ENCODE measurements at places on chromosomes 3 and 15.
A peak's percentile ranks its signal among the peaks of the same experiment; 100 is the strongest.

GRCh38 chr3:130907966-130908365 is 14.1 kb downstream of the ATP2C1 start:
- no peak for DNase-seq

DNA sequence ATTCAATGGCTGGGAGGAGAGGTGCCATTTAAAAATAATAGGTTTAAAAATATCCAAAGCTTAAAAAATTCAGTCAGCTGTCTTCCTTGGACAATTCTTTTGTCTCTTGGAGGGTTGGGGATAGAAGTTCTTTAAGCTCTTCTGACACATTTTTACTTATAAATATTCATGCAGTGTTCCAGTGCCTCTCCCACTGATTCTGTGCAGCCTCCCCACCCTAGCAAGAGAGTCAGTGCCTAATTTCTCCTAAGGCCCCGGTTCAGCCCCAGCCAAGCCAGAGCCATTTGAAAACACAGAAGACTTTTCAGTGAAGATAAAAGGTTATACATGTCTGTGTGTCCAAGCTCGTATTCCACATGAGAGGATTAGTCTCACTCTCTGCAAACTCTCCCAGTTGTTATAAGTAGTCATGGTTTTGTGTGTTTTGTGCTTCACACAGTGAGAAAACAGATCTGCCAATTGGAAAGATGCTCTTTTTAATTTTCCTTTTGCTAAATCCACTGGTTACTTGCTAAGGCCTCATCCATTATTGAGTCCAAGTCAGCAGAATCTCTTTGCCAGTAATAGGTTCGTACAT is 141.3 kb downstream of the CD47 start:
- DNase-seq = no peak

GRCh38 chr15:47367726-47368390 is 349.4 kb upstream of the SEMA6D start:
- no peak for DNase-seq

DNA sequence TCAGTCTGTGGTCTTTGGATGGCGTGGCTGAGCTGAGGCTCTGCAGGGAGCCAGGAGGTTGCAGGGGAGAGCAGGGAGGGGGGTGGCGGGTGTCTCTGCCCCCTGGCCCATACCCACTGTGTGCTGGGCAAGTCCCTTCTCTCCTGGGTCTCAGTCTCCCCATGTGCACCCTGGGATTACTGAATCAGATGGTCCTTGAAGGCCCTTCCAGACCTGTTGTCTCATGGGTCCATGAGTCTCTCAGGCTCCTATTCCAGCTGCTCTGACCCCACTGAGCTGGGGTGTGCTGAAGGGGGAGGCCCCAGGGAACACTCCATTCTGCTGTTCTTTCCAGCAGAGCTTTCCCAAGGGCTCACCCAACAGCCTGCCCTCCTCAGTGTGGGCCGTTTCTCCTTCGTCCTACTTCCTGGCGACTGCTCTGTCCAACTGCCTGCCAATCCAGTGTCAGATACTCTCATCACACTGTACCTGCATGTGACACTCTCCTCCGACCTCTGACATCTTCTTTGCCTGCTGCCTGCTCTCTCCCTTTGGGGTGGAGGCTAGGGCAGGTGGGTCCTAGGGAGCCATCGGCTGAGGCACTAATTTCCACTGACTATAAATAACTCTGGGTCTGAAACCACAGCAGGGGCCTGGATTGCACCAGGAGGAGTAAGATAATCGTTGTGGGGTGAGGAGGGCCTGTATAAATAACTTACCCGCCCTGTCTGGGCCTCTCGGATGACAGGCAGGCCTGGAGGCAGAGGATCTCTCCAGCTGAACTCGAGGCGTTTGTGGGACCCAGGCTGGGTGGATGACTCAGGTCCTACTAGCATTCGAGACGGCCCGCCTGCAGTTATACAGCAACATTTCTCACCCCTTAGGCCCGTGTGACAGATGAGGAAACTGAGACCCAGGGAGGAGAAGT is 67.1 kb downstream of the ATP2B2 start:
- DNase-seq = no peak

DNA sequence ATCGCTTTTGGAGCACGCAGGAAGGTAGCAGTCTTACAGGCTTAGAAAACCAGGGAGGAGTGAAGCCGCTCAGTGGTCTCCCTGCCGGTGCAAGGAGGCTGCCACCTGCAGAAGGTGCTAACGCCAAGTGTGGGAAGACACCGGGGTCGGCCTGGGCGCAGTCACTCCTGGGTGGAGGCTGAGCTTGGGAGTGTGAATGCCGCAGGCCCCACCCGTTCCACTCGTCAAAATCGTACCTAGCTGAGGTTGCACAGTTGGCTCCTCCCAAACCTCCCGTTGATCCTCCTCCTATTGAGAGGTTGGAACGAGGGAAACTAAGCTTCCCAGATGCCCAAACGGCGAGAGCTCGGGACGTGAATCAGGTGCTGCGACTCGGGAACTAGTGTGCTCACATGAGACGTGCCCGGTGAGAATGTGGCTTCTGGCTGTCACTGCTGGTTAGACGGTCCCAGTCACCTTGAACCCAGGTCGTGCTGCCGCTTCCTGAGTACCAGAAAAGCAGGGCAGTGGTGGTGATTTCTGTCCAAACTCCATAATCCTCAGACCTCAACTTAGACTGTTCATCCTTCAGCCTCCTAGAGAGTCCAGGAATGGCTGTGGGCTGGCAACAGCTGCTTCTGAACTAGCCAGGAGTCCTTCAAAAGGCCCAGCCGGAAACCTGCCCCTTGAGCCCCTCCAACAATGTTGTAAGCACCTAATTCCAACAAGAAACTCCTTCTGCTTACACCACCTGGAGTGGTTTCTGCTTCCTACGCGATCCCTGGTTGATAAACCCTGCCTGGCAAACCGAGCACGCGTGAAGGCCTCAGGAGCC is 156.0 kb downstream of the XXYLT1 start:
- no peak for DNase-seq

DNA sequence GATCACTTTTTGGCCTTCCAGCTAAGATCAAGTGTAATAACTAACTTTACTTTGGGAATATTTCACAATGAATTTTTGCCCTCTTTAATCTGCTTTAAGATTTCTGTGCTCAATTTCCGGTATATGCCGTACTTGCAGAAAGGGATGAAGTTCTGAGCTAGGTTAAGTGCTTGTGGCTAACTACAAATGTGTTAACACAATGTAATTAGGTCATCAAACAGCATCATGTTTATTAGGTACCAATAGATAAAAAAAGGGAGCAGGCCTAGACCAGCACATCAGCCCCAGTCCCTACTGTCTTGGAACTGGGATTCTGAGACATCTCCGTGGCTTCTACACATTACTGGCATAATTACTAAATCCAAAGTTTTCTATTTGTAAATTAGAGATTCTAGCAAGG is 932.7 kb upstream of the CFAP20DC start:
- no peak for DNase-seq

GRCh38 chr3:29655015-29655747 is 374.3 kb downstream of the RBMS3 start:
- no peak for DNase-seq

GRCh38 chr3:172106989-172107388 is 67.6 kb downstream of the FNDC3B start:
- peak; percentile 52 for DNase-seq

- no peak for DNase-seq
Observed at GRCh38 chr15:96851613-96852012, 521.1 kb downstream of the NR2F2 start.

DNA sequence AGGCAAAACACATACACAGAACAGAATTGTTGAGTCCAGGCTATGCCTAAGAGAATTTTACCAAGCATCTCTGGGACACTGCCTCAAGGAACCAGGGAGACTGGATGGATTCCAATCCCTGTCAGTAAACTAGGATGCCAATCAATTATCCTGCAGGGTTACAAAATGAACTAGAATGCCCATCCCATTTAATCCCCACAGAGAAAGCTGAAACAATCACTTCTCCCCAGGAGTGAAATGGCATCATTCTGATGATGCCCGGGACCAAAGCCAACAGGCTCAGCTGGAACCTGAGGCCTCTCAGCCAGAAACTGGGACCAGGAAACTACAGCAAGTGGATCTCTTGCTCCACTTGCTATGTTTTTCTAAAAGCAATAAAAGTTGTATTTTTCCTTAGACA is 130.0 kb upstream of the TJP1 start:
- no peak for DNase-seq

- no peak for DNase-seq
Observed at GRCh38 chr3:149095487-149095886, 9.2 kb upstream of the HLTF start.

DNA sequence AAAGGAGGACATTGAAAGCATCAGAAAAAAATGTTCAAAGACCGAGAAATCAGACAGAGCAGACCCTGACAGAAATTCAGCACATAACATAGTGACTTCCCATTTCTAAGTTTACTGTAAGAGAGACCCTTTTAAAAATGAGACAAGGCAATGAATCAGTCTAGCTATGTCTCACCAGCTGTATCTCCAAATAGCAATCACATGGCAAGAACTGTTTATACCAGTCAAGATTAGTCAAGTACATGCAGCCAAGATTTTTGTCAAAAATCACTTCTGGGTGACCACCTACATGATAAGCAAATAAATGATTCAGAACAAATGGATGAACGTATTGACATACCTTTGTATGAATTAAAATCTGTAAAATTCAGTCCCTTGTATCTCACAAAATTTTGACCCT is 138.0 kb downstream of the DTWD1 start:
- DNase-seq = no peak

DNA sequence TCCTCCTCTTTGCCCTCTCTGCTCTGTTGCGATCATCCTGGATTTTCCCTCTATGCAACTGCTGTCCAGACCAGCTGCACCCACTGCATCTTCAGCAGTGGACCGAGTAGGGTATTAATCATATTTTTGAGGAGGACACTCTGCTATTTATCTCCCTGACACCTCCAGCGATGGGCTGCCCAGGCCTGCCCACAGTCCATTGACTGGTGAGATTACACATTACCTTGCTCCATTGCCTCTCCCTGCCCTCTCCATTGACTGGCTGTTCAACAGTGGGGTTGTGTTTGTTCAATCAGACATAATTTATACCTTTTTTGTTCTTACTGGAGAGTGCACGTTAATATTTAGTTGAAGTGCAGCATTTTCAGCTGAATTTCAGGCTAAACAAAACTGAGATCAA is 559.3 kb upstream of the ARRDC4 start:
- DNase-seq = no peak

GRCh38 chr3:33096093-33096868 is 665 bp downstream of the GLB1 start:
- peak; percentile 31 for DNase-seq

- DNase-seq = peak; percentile 52
Observed at GRCh38 chr15:79896634-79897379, at the start of gene MTHFS. Gene MTHFS, minus strand, starts transcription at chr15:79897014. Its CDS starts 26 bp downstream, at chr15:79896988.

GRCh38 chr3:10758304-10759037 is 57.6 kb upstream of the SLC6A11 start:
- DNase-seq = peak; percentile 26

- no peak for DNase-seq
Observed at GRCh38 chr15:86948719-86949118, 869.0 kb downstream of the AGBL1 start.

- no peak for DNase-seq
Observed at GRCh38 chr3:8443829-8444791, 57.5 kb upstream of the LMCD1 start.

DNA sequence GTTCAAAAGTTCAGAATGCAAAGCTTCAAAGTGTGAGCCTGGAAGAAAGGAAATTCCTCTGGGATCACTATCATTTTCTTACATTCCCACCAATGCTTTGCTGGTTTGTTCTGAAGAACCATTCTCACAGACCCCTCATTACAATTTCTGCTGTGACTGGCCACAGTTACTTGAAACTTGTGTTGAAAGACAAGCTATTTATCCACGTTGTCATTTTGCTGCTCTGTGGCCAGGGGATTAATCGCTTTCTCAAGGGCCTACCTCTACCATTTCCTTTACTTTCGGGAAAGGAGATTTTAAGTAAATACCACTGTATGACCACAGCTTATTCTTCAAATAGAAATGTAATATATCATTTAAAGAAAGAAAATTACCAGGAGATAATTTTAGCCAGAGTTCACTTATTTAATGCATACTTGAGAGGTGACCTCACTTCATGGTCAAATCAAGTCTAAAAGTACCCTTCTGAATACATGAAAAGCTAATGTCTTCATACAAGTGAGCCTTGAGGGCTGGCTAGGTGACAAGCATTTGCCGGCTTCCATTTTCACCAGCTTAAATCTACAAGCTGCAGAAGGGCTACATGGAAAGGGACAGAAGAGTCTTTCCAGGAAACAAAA is 69.8 kb upstream of the ROBO2 start:
- no peak for DNase-seq

- no peak for DNase-seq
Observed at GRCh38 chr15:58510715-58511598, 79.2 kb downstream of the LIPC start.

DNA sequence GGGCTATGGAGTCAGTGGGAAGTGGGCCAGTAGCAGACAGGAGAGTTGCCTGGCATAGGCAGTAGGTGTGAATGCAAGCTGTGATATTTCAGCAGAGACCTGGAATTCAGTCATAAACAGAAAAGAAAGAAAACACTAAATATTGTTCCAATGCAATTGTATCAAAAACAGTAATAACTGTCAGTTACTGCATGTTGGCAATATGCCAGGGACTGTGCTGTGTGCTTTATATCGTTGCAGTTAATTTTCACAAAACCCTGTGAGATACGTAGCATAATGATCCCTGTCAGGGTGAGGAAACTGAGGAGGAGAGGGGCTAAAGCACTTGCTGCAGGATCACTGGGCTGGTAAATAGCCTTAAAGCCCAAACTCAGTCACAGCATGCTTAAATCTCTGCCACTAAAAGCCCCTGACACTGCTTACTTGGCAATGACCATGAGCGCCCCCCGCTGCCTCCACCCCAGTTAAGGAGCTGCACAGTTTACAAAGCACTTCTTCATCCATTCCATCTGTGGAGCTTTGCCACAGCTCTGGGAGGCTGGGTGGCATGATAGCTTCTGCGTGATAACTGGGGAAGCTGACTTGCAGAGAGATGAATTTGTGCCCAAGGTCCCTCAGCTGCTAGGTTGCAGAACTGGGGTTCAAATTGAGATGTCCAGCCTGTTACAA is 3.9 kb downstream of the SLC6A1 start:
- DNase-seq = no peak

- no peak for DNase-seq
Observed at GRCh38 chr15:68640791-68641331, 62.1 kb downstream of the CORO2B start.

DNA sequence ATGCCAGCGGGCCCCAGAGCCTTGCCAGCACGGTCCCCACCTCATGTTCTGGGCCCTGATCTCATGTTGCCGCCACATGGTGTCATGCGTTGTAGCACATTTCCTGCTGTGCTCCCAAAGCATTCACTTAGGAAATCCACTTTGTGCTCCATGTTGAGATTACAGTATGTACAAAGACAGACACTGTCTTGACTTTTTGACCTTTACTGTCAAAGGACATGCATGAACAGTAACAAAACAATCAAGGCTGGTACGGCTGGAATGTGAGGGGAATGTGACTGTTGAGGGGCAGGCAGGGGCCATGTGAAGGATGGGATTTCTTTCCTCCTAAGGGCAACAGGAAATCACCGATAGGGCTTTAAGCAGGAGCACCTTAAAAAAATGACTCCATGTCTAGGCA is 53.3 kb upstream of the RPL32 start:
- no peak for DNase-seq

Measured in activated CD4-positive, alpha-beta T cell treated with anti-CD3 and anti-CD28 coated beads, Interleukin-2, amount 50 U/mL, for 24 hours (primary cell).